ENCODE measurements at places on chromosomes 5 and 9. TPM values are rescaled to one million over a fixed set of nuclear protein-coding genes. Genes with fewer than 3 reads are reported as not detected.

C5orf52 gene
- total RNA-seq = not detected

INSL4 gene
- total RNA-seq = not detected

PDE8B gene
- total RNA-seq = not detected

OR13C3 gene
- total RNA-seq = not detected

WDR38 gene
- not detected for total RNA-seq

LHFPL2 gene
- total RNA-seq = 0.14 TPM

FAT2 gene
- not detected for total RNA-seq

PPP3R2 gene
- not detected for total RNA-seq

IL13 gene
- total RNA-seq = 3.9 TPM

KLF9 gene
- 20.2 TPM for total RNA-seq

SNCAIP gene
- not detected for total RNA-seq

CAMK2A gene
- total RNA-seq = not detected

COL15A1 gene
- not detected for total RNA-seq

PTGR1 gene
- 3.9 TPM for total RNA-seq

N4BP3 gene
- 3.7 TPM for total RNA-seq

ABCA1 gene
- total RNA-seq = 5.2 TPM

GPX3 gene
- not detected for total RNA-seq

MARCHF11 gene
- not detected for total RNA-seq

FOXD4L5 gene
- total RNA-seq = not detected

ADGRV1 gene
- total RNA-seq = 0.02 TPM

CCL28 gene
- total RNA-seq = 18.0 TPM

COL5A1 gene
- 0.16 TPM for total RNA-seq

SOX30 gene
- total RNA-seq = 0.18 TPM

PCDHB16 gene
- total RNA-seq = not detected

SLC6A19 gene
- total RNA-seq = not detected

KIF20A gene
- 76.3 TPM for total RNA-seq

WNT8A gene
- total RNA-seq = not detected

ENTPD2 gene
- total RNA-seq = not detected

FBXL7 gene
- not detected for total RNA-seq

All from activated CD4-positive, alpha-beta T cell treated with anti-CD3 and anti-CD28 coated beads for 36 hours (primary cell).